Activated CD4-positive, alpha-beta T cell treated with anti-CD3 and anti-CD28 coated beads, Interleukin-2, amount 10 ng/mL, durations not matched to agents 7 days and 5 days (primary cell): ENCODE measurements at places on chromosomes 7 and 10. TPM values are rescaled to one million over a fixed set of nuclear protein-coding genes. Genes with fewer than 3 reads are reported as not detected.
A peak's percentile ranks its signal among the peaks of the same experiment; 100 is the strongest.

HMX2 gene
- total RNA-seq = not detected

ACSM6 gene
- not detected for total RNA-seq

EBLN1 gene
- total RNA-seq = not detected

TSPAN12 gene
- total RNA-seq = not detected

PLEKHA1 gene
- total RNA-seq = 8.8 TPM

DNA sequence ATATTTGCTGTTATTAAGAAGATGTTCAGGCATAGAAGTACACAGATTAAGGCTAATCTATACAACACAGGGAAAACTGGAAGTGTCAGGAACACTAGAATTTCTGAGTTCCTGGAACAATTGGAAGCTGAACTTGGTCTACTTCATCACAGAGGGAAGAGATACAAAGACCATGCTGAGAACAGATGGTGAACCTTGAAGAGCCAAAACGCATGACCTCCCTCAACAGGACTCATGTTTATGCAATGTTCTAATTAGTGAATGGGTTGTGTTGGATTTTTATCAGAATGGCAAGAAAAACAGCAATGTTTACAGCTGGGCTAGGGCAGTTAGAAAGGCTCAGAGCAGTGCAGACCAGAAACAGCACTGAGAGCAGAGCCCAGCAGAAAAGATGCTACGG, 94.9 kb downstream of the SFMBT2 start:
- H3K36me3 ChIP-seq = peaks cover 43% of the 10 kb centered on the region
- H3K27ac ChIP-seq = no peak overlapping the region
- peaks cover 49% of the 10 kb centered on the region for H3K4me1 ChIP-seq

DNA sequence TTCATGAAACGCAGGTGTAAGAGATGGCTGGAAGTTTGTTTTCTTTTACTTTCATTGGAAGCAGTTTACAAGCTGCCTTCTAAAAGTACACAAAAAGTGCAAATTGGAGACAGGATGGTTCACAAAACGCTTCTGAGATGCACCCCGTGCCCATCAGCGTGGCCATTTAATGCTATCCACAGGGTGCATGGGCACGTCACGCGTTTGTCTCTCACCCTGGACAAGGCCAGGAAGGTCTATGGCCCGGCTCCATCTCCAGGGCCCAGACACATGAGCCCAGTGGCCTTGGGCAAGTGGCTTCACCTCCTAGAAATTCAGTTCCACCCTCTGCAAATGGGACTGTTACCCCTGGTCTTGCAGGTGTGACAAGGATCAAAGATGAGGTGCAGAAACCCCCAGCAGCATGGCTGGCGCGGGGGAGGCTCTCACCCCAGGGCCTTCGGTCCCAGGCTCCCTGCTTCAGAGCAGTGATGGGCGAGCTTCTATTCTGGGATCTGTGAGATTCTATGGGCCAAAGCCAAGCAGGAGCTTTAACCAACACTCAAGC, 60.8 kb upstream of the EBF3 start:
- H3K36me3 ChIP-seq = no peaks in the 10 kb centered on the region
- H3K4me3 ChIP-seq = no peak overlapping the region
- DNase-seq = no peak
- H3K27me3 ChIP-seq = peaks cover 3% of the 10 kb centered on the region
- H3K4me1 ChIP-seq = peaks cover 11% of the 10 kb centered on the region

- no peak overlapping the region for H3K4me3 ChIP-seq
- DNase-seq = no peak
- H3K27me3 ChIP-seq = peaks cover 26% of the 10 kb centered on the region
- H3K36me3 ChIP-seq = no peaks in the 10 kb centered on the region
Measured at GRCh38 chr7:23864973-23865372, 155.0 kb downstream of the STK31 start.

DNA sequence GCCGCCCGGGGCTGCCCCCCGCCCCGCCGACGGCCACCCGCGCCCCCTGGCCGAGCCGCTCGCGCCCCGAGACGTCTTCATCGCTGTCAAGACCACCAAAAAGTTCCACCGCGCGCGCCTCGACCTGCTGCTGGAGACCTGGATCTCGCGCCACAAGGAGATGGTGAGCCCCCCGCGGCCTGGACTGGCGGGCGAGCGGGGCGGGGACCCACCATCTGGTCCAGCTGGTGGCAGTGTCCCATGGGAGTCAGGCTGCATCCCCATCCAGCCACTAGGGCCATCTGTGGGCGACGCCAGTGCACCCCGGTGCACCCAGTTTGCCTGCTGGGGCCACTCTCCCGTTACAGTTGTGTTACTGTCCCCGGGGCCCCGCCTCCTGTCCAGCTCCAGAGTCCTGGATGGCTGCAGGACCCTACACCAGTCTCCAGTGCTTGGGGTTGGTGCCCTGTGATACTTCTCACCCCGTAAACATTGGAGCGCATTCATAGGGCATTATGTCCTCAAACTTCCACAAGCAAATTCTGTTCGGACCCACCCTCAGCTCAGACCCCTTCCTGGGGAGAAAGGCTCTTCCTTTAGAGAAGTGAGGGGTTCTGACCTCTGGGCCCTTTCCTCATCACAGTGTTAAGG, 672 bp downstream of the LFNG start:
- H3K27ac ChIP-seq = peak overlapping the region; percentile 86
- no peaks in the 10 kb centered on the region for H3K27me3 ChIP-seq
- H3K4me1 ChIP-seq = peaks cover 20% of the 10 kb centered on the region
- DNase-seq = peak; percentile 29
- peaks cover 25% of the 10 kb centered on the region for H3K36me3 ChIP-seq
- H3K4me3 ChIP-seq = peak overlapping the region; percentile 97

DNA sequence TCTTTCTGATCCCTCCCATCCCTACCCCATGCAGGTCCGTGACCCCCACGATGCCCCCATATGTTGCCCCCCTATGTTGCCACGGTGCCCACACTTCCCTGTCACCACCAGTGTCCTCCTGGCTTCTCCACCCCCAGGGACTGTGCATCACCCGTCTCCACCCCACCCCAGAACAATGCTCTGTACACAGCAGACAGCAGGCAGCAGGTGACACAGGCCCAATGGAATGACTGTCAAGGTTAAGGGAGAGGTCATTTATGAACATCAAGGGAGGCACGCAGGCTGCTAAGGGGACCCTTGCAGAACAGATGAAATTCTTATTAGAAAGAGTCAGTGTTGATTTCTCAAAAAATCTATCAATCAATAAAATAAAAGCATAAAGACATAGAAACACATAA, 71.5 kb downstream of the PARP12 start:
- no peak overlapping the region for H3K4me3 ChIP-seq
- no peak for DNase-seq
- no peaks in the 10 kb centered on the region for H3K27me3 ChIP-seq

DNA sequence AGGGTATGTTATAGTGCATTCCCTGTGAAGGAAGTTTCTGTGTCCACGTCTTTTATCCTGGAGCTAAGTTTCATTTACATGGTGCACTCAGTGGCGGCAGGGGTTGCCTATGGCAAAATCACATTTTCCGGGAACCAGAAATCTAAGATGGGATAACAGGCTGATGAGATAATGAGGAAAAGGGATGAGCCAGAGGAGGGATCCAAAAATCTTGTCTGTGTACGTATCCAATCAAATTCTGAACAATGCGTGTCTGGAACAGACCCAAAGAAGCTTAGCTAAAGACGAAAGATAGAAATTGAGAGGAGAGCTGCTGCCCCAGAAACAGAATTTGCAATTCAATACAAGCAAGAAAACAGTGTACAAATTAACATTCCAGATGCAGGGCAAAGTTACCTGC, 16.1 kb downstream of the LANCL2 start:
- no peaks in the 10 kb centered on the region for H3K27me3 ChIP-seq
- H3K4me3 ChIP-seq = no peak overlapping the region
- no peak overlapping the region for H3K27ac ChIP-seq
- peaks cover 9% of the 10 kb centered on the region for H3K36me3 ChIP-seq

- H3K27ac ChIP-seq = peak overlapping the region; percentile 78
- H3K4me3 ChIP-seq = no peak overlapping the region
- peaks cover 49% of the 10 kb centered on the region for H3K4me1 ChIP-seq
- H3K36me3 ChIP-seq = peaks cover 26% of the 10 kb centered on the region
- H3K27me3 ChIP-seq = no peaks in the 10 kb centered on the region
Measured at GRCh38 chr7:35680403-35681013, 14.4 kb downstream of the HERPUD2 start.

GRCh38 chr10:1395025-1395480, 338.9 kb downstream of the WDR37 start:
- H3K4me1 ChIP-seq = no peaks in the 10 kb centered on the region
- no peak for DNase-seq
- no peak overlapping the region for H3K4me3 ChIP-seq
- H3K36me3 ChIP-seq = no peaks in the 10 kb centered on the region
- no peaks in the 10 kb centered on the region for H3K27me3 ChIP-seq

DNA sequence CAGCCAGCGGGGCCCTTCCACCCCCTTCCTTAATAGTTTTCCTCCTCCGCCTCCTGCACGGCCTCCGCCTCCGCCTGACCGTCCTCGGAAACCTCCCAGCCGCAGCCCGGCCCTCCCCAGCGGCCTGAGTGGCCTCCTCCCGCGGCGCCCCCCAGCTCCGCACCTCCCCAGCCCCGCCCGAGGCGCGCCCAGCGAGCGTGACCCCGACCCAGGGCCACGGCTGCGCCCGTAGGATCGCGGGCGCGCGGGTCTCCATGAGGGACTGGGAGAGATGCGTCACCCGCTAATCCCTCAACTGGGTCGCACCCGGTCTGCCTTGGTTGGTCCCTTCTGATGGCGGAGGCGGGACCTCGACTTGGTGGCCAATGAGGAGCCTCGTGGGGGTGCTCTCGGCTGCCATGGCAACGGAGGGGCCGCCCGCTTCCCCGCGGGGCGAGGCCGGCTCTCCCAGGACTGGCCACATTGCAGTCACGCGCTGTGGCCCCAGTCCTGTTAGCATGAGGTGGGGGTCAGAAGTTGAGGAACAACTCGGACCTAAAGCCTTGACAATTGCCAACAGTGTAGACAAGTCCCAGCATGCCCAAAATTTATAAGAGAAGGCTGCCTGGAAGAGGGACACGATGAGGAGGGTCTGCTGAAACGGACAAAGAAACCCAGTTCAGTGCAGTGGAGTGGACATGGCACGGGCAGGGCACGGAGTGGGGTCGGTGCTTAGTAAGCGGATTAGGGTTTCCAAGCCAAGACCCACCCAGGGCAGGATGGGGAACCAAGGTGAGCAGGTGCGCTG, 24.3 kb downstream of the DDIT4 start:
- H3K4me1 ChIP-seq = peaks cover 70% of the 10 kb centered on the region
- DNase-seq = peak; percentile 95
- H3K4me3 ChIP-seq = peak overlapping the region; percentile 82
- no peaks in the 10 kb centered on the region for H3K27me3 ChIP-seq
- peaks cover 10% of the 10 kb centered on the region for H3K36me3 ChIP-seq

DNA sequence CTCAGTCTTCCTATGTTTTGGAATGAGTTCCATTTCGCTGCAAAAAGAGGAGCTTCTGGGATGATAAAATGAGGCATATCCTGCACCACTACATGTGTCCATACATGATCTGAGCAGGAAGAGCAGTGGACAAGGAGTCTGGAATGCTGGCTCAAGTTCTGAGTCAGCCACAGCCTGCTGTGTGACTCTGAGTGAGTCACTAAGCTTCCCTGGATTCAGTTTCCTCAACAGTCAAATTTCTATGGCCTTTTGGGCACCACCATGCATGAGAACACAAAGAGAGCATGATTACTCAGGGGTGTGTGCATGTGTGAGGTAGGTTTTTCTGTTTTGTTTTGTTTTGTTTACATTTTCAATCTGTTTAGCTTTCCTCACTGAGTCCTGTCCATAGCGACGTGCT, 254.6 kb downstream of the ANKRD30A start:
- no peak for DNase-seq
- H3K27me3 ChIP-seq = no peaks in the 10 kb centered on the region
- H3K27ac ChIP-seq = no peak overlapping the region
- no peak overlapping the region for H3K4me3 ChIP-seq

GRCh38 chr7:136667584-136667983, 200.9 kb upstream of the CHRM2 start:
- DNase-seq = no peak
- no peak overlapping the region for H3K27ac ChIP-seq
- no peaks in the 10 kb centered on the region for H3K36me3 ChIP-seq

GRCh38 chr10:30455816-30456215, 21.8 kb downstream of the MAP3K8 start:
- H3K36me3 ChIP-seq = peaks cover 46% of the 10 kb centered on the region
- peak overlapping the region; percentile 48 for H3K4me3 ChIP-seq
- peak overlapping the region; percentile 86 for H3K27ac ChIP-seq
- peaks cover 41% of the 10 kb centered on the region for H3K4me1 ChIP-seq

- no peaks in the 10 kb centered on the region for H3K27me3 ChIP-seq
- no peak for DNase-seq
Measured at GRCh38 chr10:57320416-57320815, 947.3 kb downstream of the IPMK start.

DNA sequence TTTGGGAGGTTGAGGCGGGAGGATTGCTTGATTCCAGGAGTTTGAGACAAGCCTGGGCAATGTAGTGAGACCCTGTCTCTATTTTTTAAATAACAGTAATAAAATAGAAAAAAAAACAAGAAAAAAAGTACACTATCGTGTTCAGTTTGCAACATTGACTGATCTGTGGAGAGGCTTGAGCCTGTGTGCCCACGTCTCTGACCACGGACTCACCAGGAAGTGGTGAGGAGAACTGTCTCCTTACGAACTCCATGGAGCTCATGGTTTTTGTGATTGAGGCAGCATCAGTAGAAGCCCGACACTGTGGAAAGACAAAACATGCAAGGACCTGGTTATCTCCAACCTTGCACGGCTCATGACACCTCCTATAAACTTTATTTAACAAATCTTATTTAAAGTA, 23.9 kb upstream of the DNAJB6 start:
- H3K4me1 ChIP-seq = peaks cover 18% of the 10 kb centered on the region
- DNase-seq = no peak
- no peak overlapping the region for H3K27ac ChIP-seq
- no peaks in the 10 kb centered on the region for H3K27me3 ChIP-seq
- H3K36me3 ChIP-seq = no peaks in the 10 kb centered on the region
